Motor neuron (in vitro differentiated cells): ENCODE measurements at places on chromosomes 3 and 15. TPM values are rescaled to one million over a fixed set of nuclear protein-coding genes. Genes with fewer than 3 reads are reported as not detected.

GRCh38 chr3:118946449-118946848 is 88.2 kb downstream of the IGSF11 start:
- no peak for ATAC-seq

- ATAC-seq: peak; percentile 93
Measured at GRCh38 chr15:66504563-66505429, at the start of the genes RPL4 and ZWILCH. Gene RPL4 (minus strand): TSS chr15:66504855. CDS start chr15:66504790, 65 bp downstream. Gene ZWILCH (plus strand): TSS chr15:66505326. CDS start chr15:66505339, 13 bp downstream.

- no peak for ATAC-seq
Measured at GRCh38 chr15:94523873-94524272, 292.5 kb downstream of the MCTP2 start.

The STAC gene
- total RNA-seq: 14.6 and 16.6 TPM in 2 replicates

The EFCC1 gene
- total RNA-seq: 0.23 and 0.29 TPM in 2 replicates

GRCh38 chr15:64429448-64429847 is 30.9 kb upstream of the ZNF609 start:
- ATAC-seq: peak; percentile 54

The SAXO2 gene
- 4.4 and 5.5 TPM in 2 replicates for total RNA-seq

- peak; percentile 29 for ATAC-seq
Measured at GRCh38 chr15:87944050-87944449, 312.5 kb downstream of the NTRK3 start.

- no peak for ATAC-seq
Measured at GRCh38 chr3:112302150-112302830, 8.3 kb upstream of the SLC9C1 start.

DNA sequence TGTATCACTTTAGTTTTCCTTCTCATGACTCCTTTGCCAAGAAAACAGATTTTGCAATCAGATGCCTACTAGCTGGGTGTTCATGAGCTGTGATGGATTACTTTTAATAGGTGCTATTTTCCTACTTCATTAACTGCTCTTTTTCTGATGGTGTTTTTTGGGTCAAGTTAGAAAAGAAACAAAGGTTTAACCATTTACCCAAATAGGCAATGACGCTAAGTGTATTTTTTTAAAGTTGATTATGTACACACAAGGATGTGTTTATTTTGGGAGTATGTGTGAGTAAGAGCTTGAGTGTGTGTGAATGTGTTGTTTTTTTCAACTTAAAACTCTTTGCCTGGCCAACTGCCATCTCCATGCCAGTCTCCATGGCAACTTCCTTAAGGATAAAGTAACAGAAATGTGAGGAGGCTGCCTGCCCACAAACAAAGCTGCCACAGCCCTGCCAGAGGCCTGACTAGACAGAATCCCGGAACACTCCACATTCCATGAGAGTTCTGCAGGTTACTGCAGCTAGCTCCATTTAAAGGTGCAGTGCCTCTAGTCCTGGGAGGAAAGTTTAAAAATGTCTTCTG is 215.6 kb upstream of the RBMS3 start:
- peak; percentile 69 for ATAC-seq

The GRIP2 gene
- total RNA-seq: 3.4 TPM in 2 replicates

- peak; percentile 2 for ATAC-seq
Measured at GRCh38 chr15:55407498-55408011, 604 bp downstream of the CCPG1 start.

GRCh38 chr15:63969652-63970421 is 76.4 kb downstream of the DAPK2 start:
- no peak for ATAC-seq

GRCh38 chr3:160134964-160135363 is 90.3 kb upstream of the C3orf80 start:
- no peak for ATAC-seq
